ENCODE measurements at places on chromosomes 13 and 19.

- no peak for DNase-seq
These were observed 33.5 kb upstream of the DCT start for GRCh38 chr13:94513026-94513425.

- no peak for DNase-seq
These were observed 184.7 kb downstream of the OXGR1 start for GRCh38 chr13:96809366-96810096.

DNA sequence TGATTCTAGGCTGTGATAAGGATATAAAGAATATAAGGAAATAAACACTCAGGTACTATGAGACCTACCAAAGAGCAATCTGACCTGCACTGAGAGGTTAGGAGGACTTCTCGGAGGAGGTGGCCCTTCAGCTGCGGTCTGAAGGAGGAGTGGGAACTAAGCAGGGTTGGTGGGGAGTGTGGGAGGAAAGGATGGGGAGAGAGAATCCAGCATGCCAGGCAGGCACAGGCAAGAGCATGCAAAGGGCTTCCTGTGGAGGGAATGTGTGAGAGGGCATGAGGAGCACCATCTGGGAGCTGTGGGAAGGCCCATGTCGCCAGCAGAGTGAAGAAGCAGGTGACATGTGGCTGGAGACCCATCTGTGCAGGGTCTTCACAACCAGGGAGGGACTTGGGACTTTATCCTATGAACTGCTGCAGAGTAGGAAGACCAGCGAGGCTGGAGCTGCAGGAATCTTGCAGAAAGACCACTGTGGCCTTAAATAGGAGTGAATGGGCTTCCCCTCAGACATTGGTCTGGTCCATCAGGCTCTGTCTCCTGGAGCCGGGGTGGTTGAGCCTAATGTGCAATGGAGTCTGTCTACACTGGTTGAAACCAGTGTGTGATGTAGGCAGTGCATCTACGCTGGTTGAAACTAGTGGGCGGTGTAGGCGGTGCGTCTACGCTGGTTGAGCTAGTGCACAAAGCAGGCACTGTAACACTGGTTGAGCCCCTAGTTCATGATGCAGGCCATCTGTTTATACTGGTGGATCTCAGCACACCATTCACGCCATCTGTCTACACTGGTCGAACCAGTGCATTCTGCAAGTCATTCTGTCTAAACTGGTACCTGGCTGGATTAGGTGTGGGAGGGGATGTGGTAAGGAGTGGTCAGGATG, 6.4 kb downstream of the CHST8 start:
- DNase-seq = no peak

DNA sequence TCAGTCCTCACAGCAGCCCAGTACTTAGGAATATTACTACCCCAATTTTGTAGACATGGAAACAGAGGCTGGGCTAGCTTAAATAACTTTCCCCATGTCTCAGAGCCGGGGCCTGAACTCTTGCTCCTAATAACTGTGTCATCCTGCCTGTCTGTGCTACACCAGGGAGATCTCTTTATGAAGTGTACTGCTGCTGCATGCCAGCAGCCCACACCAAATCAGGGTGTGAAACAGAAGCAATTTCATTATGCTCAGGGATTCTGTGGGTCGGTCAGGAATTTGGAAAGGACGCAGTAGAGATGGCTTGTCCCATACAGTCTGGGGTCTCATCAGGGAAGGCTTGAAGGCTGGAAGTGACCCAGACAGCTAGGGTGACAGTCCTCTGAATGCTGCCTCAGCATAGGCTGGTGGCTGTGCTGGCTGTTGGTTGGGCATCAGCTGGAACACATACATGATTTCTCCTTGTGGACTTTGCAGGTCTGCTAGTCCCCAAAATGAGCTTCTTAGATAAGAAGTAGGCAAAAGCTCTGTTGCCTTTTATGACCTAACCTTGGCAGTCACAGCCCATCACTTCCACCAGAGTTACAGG, 22.6 kb downstream of the ZNF507 start:
- DNase-seq = no peak

DNA sequence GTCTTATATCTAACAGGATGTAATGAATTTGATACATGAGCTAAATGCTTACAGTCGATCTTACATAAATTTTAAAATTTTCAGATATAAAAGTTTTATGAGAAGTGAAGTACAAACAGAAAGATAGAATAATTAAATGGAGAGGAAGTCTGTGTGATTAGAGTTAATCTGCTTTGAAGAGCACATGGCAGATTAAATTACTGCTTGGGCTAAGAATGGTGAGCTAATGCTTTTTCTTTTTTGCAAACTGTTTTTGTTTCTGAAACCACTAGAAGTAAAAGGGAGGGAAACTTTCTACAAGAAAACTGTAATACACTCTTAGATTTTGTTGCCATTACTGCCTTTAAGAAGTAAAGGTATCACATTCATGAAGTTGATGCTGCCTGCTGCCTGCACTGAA, 96.3 kb upstream of the SPRY2 start:
- no peak for DNase-seq

Measured in skeletal muscle cell (primary cell).